ENCODE measurements at places on chromosomes 1 and 21.

DNA sequence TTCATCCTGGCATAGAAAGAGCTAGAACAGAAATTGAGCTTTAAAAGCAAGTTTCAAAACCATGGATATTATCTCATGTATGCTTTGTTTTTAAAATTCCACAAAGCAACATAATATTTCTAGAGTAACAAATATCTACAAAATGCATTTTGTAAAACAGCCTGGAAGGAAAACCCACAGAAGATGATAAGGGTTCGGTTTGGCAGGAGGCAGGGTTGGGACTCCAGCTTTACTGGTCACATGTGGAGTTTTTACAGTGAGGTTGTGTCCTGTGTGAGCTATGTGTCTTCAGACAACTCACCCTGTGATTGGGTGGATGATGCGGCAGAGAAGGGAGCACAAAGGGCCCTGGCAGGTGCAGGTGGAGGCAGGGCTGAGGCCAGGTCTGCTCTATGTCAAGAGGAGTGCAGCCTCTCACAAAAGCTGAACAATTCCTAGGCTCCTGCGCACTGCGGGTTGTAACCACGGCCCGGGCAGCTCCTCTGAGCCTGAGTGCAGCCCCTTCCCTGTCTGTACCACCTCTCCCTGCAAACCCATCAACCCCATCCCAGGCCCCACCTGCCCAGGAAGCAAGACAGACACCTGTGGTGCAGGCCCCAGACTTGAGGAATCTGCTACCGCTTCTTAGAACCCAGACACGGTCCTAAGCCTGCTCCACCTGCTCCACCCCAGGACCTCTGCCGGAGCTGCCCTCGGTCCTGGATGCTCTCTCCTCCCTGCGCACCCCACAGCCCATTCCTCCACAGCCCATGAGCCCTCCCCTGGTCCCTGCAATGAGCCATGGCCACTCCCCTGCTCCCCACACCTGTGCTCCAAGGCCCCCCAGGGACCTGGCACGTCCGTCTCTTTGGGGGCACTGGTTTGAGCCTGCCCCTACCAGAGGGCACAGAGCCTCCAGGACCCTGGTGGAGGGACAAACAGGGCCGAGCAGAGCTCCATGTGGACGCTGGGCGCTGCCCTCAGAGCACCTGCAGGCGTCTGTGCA lies 2.8 kb upstream of the COL18A1 start:
- DNase-seq: no peak

- DNase-seq: no peak
Observed at GRCh38 chr1:21946836-21947587, 9.9 kb upstream of the HSPG2 start.

- no peak for DNase-seq
Observed at GRCh38 chr1:2049718-2050431, at the start of gene PRKCZ. Gene PRKCZ (plus strand): TSS chr1:2050411. CDS start chr1:2050631, 220 bp downstream.

GRCh38 chr1:60950224-60951063 lies 131.9 kb upstream of the NFIA start:
- no peak for DNase-seq

DNA sequence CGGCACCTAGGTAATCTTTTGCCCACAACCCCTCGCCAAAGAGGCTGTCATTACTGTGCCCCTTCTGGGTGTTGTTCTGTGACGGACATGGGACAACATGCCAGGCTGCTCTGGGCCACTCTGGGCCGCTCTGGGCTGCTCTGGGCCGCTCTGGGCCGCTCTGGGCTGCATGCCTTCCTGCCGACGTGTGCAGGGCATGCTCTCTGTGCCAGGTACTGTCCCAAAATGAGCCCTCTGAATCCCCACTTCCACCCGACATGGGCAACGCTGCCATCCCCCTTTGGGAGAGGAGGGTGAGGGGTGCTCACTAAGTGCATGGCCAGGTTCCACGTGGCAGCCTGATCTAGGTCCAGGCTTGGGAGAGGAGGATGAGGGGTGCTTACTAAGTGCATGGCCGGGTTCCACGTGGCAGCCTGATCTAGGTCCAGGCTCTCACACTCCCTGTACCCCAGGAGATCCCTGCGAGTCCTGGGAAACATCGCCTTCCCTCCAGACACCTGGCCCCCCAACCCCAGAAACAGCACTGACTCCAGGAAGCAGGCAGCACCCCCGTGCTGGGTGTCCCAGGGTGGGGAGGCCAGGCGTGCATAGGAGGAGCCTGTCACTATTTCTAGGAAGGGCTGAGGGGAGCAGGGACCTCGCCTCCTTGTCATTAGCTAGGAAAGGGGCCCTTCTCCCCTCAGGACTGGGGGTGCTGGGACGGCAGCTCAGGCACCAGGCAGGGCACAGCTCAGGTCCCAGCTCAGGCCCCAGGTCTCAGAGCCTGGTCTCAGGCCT lies 16.5 kb downstream of the TTC34 start:
- no peak for DNase-seq

- peak; percentile 79 for DNase-seq
Observed at GRCh38 chr1:245578308-245578707, 423.5 kb downstream of the KIF26B start.

- no peak for DNase-seq
Observed at GRCh38 chr1:165351863-165352441, 4.6 kb downstream of the LMX1A start.

DNA sequence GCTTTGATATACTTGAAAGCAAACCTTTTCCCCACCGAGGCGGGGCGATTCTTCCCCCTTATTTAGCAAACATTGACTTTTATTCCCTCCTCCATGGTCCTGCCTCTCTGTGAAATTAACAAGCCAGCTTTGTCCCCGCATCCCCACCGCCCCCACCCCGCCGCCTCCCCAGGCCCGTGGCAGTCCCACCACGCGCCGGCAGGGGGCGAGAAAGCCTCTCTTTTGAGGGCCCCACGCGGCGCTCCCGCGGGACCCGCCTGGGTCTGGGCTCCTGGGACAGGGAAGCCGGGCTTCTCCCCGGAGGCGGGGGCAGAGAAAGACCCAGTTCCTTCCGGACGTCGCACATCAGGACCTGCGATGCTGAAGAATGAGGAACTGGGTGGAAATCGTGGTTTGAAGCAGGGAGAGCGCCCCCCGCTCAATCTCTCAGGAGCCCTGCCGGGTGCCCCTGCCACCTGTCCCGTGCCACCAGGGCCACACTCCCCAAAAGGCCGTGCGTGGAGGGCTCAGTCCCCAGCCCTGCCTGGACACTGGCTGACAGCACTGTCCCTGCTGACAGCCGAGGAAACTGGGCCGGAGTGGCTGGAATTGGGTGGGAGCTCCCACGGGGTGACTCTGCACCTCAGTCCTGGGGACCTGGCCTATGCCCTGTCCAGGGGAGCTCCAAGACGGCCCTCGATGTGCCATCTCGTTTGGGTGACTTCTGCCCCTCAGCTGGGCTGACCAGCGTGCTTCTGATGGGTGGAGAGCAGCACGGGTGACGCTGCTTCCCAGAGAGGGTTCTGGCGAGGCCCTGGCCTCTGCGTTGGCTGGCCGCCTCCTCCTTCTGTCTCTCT lies 8.6 kb upstream of the ACTRT2 start:
- DNase-seq: no peak

GRCh38 chr1:204093421-204093717 lies 20.5 kb downstream of the SOX13 start:
- no peak for DNase-seq
